ENCODE measurements at places on chromosomes 7 and 10.

- DNase-seq = no peak
Observed at GRCh38 chr7:130884437-130885417, 150.7 kb upstream of the KLF14 start.

DNA sequence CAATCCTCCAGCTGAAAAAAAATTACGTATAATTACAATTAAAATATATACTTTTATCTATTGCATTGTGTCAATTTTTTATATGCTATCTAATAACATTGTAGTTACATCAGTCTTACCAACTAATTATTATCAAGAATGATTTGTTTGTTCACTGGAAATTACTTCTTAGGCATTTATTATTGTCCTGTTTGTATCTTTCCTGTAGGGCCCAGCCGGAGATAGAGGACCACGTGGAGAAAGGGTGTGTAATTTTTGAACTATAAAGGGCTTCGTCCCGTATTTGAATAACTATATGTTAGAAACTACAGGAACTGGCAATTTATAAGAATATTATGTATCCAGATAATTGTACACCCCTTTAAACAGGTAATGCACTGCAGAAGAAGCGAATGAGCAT is 4.1 kb downstream of the COL1A2 start:
- no peak for DNase-seq

DNA sequence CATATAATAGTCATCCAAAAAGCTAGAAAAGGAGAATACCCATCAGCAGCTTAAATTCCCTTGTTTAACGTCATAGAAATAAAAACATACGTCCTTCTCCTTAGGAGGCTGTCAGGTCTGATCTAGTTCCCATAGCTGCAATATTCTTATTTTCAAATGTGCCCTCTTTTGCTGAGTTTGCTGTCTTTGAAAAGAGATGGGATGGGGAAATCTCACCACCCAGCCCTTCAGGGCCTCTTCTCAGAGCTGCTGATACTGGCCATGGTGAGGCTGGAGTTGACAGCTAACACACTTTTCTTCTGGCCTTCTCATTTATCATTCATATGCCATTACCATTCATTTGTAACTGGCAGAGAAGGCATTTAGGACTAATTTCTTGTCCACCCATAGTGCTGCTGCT is 5.1 kb upstream of the PCGF5 start:
- peak; percentile 32 for DNase-seq

- no peak for DNase-seq
Observed at GRCh38 chr7:35485436-35485835, 209.5 kb downstream of the HERPUD2 start.

GRCh38 chr7:51313738-51314425 is 2.7 kb downstream of the COBL start:
- peak; percentile 41 for DNase-seq

DNA sequence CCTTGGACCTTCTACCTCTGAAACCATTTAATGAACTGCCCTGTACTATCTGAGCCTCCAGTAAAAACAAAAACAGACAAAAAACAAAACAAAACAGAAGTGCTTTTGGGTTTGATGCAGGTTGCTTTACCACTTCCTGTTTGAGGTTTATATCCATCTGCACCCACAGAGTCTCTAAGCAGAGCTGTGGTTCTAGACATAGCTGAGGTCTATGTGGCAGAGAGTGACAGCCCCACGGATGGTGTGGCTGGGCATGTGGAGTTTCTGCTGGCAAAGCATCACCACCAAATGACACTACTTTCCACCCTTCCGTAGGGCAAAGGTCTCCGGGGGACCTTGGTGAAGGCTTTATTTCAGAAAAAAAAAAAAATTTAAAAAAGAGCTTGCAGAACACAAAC is 754.2 kb downstream of the GRID1 start:
- DNase-seq = peak; percentile 59

DNA sequence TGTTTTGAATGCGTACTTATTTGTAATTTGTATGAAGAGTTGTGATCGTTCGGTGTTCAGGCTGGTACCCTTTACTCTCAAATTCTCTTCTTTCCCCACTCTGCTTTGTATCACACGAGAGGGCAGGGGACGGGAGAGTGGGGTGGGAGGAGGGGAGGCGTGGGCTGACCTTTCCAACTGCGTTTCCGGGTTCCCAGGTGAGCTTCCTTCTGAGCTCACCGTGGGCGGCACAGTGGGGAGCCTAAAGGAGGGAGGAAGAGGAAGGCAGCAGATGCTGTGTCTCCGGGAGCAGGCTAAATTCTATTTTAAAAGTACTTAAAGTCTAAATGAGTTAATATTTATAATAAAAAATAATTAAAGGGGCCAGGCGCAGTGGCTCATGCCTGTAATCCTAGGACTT is 7.4 kb upstream of the XRCC2 start:
- no peak for DNase-seq

DNA sequence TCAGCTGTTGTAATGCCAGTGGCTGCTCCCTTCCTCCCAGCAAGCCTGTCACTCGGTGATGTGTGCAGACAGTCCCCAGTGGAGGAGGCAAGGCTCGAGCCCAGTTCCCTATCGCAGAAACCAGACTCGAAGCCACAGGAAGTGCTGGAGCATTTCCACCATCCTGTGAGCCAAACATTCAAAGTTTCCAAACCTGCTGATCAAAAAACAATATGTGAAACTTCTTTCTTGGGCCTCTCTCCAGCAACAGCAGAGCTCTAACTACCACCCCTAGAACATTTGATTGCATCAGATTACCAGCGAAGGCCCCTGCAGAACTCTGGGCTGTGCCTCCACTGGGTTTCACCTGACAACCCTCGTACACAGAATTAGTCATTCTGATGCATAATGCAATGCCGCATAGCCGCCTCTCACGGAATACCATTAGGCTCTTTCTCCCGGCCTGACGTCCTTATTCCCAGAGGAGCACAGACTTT is 94.0 kb downstream of the ELMO1 start:
- no peak for DNase-seq

- DNase-seq = peak; percentile 43
Observed at GRCh38 chr10:124349231-124349995, 69.3 kb downstream of the OAT start.

- peak; percentile 52 for DNase-seq
Observed at GRCh38 chr7:42055171-42055570, 181.8 kb downstream of the GLI3 start.

DNA sequence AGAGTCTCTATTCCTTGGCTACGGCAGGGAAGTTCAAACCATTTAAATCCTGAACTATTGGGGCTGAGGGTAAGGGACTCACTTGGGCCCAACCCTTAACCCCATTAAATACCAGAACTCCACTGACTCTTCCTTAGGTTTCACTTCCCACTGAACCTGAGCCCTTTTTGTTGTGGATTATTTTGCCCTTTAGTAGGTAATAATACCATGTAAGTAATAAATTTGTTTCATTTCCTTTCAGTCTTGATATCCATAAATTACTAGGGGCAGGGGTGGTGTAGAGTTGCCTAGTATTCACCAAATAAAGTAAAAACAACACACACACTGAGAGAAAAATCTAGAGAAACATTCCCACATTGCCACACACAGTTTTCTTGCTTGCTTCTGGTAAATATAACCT is 352.0 kb downstream of the PCDH15 start:
- no peak for DNase-seq

GRCh38 chr7:33646166-33646565 is 259.2 kb upstream of the BMPER start:
- DNase-seq = no peak

DNA sequence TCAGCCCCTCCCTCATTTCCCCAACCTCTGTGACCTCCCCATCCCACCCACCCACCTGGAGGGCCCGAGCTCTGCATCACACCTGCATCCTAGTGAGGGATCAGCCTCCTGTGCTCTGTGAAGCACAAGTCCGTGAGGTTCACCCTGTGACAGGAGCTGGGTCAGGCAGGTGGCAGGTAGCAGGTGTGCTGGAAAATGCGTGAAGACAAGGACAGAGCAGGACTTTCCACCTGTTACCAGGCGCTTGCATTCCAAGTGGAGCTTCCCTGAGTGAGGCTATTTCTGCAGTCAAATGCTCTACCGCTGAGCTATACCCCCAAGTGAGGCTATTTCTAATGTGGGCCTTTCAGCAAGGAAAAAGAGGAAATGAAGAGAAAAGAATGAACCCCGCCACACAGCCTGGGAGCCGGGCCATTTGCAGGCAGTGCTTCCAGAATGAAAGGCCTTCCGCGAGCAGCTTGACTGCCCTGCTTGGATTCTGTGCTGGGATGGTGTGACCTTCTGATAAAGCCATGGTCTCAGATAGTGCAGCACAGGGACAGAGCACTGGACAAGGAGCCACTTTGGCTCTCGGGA is 13.3 kb upstream of the CPXM2 start:
- DNase-seq = no peak

DNA sequence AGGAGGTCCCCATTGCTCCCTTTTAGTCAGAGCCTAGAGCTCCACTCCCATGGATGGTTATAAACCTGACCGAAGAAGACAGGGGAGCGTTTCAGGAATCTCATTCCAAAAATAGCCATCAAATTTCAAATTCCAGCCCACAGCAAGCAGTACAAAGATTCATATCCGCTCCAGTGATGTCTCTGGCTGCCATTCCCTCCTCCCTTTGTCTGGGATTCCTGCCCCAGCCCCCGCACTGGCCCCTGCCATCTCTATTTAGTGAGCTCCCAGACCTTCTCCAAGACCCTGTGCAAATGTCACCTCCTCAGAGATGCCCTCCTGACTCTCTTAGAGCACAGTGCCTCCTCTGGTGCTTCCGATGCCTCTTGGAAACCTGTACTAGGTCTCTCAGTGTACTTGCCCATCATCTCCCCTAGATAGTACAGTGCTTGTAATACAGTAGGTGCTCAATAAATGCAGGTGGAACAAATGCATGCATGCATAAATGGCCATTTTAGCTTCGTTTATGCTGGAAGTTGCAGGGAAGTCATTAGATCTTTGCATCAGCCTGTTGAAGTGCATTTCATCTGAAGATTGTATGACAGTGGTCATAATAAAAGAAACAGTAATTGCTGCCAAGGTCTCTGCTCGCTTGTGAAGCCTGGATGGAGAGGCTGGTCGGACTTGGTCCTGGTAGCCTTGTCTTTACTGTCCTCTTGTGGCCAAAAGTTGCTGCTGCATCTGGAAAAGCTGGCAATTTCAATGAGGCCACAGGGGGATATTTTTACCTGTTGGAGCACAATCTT is 32.0 kb upstream of the HABP2 start:
- DNase-seq = peak; percentile 49

DNA sequence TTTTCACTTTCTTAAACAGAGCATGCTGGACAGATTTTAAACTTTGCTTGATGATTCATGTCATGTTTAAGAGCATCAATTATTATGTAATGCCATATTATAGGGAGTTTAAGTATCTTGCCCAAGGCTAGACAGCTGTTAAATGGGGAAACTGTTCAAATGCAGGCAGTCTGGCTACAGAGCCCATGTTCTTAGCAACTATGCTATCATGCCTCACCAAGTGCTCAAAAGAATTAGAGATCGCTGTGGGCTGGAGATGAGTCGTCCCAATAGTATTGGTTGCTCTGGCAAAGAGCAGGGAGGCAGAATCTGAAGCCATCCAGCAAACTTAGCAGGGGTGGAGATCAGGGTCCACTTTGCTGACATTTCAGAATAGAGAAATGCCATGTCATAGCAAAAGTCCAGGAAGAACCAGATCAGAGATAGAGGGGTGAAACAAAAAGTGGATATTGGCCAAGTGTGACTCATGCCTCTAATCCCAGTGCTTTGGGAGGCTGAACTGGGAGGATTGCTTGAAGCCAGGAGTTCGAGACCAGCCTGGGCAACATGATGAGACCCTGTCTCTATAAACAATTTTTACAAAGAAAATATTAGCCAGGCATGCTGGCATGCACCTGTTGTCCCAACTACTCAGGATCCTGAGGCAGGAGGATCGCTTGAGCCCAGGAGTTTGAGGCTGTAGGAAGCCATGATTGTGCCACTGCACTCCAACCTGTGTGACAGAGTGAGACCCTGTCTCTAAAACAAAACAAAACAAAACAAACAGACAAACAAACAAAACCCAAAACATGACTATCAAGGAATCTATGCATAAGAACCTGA is 57.8 kb downstream of the BAMBI start:
- DNase-seq = peak; percentile 38

DNA sequence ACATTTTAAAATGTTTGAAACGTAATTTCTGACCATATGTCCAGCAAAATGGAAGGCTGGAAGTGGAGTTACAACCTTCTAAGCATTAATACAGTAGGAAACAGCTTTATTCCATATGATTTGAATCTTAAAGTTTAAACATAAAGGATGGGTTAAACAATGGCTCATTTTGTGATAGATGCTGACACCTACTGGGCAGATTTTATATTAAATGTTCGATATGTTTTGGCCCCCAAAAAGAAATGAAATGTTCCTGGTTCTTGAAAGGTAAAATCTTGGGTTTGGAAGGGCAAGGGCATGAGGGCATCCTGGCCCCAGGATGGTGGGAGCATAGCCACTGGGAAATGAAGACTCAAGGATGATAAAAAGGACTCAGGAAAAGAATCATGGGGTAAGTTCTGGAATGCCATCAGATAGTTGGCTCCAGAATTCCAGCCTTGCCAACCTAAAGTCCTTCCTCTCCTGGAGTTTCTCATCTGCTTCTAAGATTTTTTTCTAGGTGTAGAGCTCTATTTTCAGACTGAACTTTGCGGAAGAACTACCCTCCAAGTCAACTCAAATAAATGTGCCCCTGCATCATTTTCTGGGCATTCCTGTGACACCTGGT is 34.6 kb upstream of the SLC35G1 start:
- no peak for DNase-seq

- peak; percentile 14 for DNase-seq
Observed at GRCh38 chr7:47937065-47937687, 11.1 kb downstream of the PKD1L1 start.

- peak; percentile 9 for DNase-seq
Observed at GRCh38 chr10:96651998-96652431, 65.2 kb upstream of the TM9SF3 start.

GRCh38 chr10:1123198-1123597 is 67.0 kb downstream of the WDR37 start:
- no peak for DNase-seq

- DNase-seq = no peak
Observed at GRCh38 chr7:156751319-156751718, 110.7 kb downstream of the RNF32 start.

GRCh38 chr7:90833443-90833842 is 237.3 kb downstream of the CDK14 start:
- no peak for DNase-seq

- no peak for DNase-seq
Observed at GRCh38 chr10:8790390-8790789, 735.9 kb downstream of the GATA3 start.

GRCh38 chr7:131961054-131961680 is 404.7 kb upstream of the PODXL start:
- no peak for DNase-seq

DNA sequence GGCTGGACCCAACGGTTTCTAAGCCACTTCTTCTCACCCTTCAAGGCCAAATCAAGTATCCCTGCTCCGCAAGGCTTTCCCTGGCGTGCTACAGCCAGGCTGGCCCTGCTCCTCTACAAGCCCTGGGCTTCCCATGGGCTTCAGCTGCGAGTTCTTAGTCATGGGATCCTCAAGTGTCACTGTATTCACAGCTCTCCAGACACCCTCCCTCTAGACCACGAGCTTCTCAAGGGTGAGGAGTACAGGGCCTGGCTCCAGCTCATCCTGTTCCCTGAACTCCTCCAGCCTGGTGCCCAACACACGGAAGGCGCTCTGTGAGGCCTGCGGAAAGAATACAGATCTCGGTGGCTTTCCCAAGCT is 38.8 kb downstream of the FAM53B start:
- DNase-seq = no peak

Data from RPMI8226 (cell line).